ENCODE measurements at places on chromosomes 1 and 21. TPM values are rescaled to one million over a fixed set of nuclear protein-coding genes. Genes with fewer than 3 reads are reported as not detected.

Gene CD1D
- 0.43 TPM for total RNA-seq

Gene CLCNKB
- total RNA-seq, result 1.00 TPM

Gene RHD
- not detected for total RNA-seq

Gene HMCN1
- 1.1 TPM for total RNA-seq

Gene CASQ2
- 0.34 TPM for total RNA-seq

Gene IL24
- total RNA-seq, result not detected

Gene SERINC2
- 15.6 TPM for total RNA-seq

Gene CHI3L1
- 1.7 TPM for total RNA-seq

Gene TRABD2B
- total RNA-seq, result 1.6 TPM

Gene THEM5
- not detected for total RNA-seq

Gene OR14K1
- not detected for total RNA-seq

Gene CCDC17
- total RNA-seq, result 0.64 TPM

Gene PALMD
- 4.9 TPM for total RNA-seq

Gene PLA2G2D
- not detected for total RNA-seq

Gene CD1B
- total RNA-seq, result not detected

Gene KRTAP11-1
- not detected for total RNA-seq

Gene MFSD2A
- total RNA-seq, result 0.16 TPM

Gene MIER1
- total RNA-seq, result 8.6 TPM

Gene CLCA1
- not detected for total RNA-seq

Gene OR2T4
- total RNA-seq, result not detected

Gene ZNF648
- not detected for total RNA-seq

Gene L1TD1
- not detected for total RNA-seq

Gene FCRL2
- total RNA-seq, result not detected

Gene MX2
- 4.8 TPM for total RNA-seq

Gene KCNJ15
- 36.8 TPM for total RNA-seq

Gene FNDC5
- 0.28 TPM for total RNA-seq

Gene USH2A
- 0.03 TPM for total RNA-seq

Gene GPR25
- not detected for total RNA-seq

Gene HES3
- total RNA-seq, result not detected

Gene CD5L
- total RNA-seq, result not detected

Gene PLD5
- 0.71 TPM for total RNA-seq

Gene IRF6
- total RNA-seq, result 23.9 TPM

Gene SLAMF6
- 0.04 TPM for total RNA-seq

Gene SHISA4
- 4.6 TPM for total RNA-seq

Gene AMY1B
- 0.49 TPM for total RNA-seq

Gene MAN1C1
- 2.4 TPM for total RNA-seq

Gene HPCAL4
- total RNA-seq, result 2.1 TPM

Gene AKR7A3
- total RNA-seq, result 57.4 TPM
